HAP-1 (cell line): ENCODE measurements at places on chromosomes 13 and 19.

GRCh38 chr13:58187881-58188280 is 556.3 kb downstream of the PCDH17 start:
- DNase-seq = no peak

DNA sequence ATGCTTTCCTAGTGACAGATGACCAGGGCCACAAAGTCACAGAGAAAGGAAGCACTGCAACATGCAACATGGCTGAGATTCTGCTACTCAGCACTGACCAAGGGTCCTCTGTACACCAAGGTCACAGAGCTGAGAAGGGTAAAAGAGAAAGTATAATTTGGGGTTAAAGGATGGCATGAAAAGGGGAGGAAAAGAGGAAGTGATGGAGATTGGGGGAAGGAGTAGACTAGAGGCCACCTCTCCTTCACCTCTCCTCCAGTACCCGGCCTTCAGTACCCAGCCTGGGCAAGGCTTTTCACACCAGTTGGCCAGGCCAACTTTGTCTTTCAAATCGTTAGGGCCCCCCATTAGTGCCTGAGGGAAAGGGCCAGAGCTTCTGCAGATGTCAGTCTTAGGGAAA is 6.3 kb upstream of the RPS19 start:
- no peak for DNase-seq

DNA sequence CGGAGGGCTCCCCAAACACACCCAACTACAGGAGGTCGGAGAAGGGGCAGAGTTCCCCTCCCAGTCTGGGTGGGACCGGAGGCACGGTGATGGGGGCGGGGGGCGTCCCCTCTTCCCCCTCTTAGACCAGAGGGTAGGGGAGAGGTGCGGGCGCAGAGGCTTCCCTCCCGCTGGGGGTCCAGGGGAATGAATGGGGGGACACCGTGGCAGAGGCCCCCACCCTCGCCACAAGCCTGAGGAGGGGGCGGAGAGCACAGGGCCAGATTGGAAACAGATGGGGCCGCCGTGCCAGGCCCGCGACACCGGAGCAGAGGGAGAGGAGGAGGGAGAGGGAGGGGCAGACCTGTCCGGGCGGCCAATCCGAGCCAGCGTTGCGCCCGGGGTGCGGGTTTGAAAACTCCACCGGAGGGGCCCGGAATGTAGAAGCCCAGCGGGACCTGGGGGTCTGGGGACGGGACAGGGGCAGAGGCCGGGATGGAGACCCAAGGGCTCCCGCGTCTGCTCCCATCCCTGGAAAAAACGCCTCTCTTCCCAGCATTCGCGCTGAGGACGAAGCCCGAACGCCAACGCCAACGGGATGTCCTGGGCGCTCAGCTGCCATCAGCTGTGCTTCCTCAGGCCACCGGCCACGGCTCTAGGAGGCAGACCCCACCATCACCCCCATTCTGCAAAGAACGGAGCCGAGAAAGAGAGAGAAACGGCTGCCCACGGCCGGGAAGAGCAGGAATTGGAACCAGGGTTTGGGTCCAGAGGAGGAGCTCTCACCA is 46.8 kb downstream of the PTPRS start:
- DNase-seq = peak; percentile 71

- DNase-seq = no peak
Measured at GRCh38 chr13:100566543-100566942, 22.0 kb downstream of the GGACT start.

DNA sequence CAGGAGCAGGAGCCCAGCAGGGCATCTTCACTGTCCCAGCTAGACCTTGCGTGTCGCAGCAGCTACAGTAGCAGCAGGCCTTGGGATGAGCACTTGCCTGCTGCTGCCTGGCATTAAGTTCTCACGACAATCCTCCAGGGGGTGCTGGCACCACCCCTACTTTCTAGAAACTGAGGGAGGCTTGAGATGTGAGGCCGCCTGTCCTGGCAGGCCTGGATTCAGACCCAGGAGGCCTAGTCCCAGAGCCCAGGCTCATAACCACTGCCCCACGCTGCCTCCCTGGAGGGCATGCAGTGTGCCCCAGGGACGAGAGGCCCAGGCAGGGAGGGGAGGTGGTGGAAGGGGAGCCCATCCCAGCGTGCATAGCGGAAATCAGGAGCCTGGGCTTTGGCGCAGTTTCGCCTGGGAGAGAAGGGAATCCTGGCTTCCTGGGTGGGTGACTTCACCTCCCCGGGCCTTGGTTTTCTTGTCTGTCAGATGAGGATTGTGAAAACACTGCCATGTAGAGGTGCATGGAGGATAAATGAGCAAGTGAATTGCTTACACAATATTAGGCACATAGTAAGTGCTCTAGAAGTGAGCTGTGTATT is 26.1 kb downstream of the PPP5C start:
- DNase-seq = no peak

- DNase-seq = no peak
Measured at GRCh38 chr13:90763476-90764150, 583.9 kb upstream of the MIR17HG start.

- DNase-seq = peak; percentile 91
Measured at GRCh38 chr19:7488736-7489353, at the start of gene PEX11G. TSS of gene PEX11G (minus strand) at chr19:7489035. CDS start at chr19:7489010, 25 bp downstream.

GRCh38 chr13:113327391-113327765 is 30.3 kb downstream of the LAMP1 start:
- DNase-seq = no peak

DNA sequence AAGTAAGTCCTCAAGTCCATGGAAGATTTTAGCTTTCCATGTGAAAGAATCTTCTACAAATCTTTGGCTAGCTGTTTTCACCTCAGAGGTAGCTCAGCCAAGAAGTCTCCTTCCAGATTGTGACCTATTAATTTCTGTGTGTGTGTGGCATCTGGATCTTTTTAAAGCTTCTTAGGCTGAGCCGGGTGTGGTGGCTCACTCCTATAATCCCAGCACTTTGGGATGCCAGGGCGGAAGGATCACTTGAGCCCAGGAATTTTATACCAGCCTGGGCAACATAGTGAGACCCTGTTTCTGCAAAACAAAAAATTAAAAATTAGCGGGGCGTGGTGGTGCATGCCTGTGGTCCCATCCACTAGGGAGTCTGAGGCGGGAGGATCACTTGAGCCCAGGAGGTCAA is 13.4 kb upstream of the SLC44A2 start:
- DNase-seq = no peak

GRCh38 chr13:50573066-50573465 is 270.4 kb downstream of the DLEU7 start:
- DNase-seq = no peak

DNA sequence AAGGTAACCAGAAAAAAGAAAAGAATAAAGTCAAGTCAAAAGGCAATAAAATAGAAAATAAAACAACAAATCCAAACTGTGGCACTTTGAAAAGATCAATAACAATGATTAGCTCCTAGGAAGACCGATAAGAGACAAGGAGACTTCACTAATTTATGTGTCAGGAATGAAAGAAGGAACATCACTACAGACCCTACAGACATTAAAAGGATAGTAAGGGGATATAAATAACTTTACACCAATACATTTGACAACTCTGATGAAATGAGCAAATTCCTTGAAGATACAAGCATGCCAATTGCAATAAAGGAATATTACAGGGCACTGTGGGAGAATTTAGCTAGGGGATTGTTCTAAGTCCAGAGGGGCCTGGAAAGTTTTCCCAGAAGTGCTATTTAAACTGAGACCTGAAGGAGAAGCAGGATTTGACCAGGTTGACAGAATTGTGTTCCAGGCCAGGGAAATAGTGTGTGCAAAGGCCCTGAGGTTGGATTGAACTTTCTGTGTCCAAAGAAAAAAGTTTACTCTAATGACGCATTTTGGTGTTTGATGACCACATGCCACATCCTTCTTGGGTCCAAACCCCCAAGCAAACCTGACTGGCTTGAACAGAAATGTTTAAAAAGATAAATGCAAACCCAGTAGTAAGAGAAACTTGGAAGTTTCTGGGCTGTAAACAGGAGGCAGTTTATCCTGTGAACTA is 1.6 kb upstream of the C19orf38 start:
- no peak for DNase-seq

DNA sequence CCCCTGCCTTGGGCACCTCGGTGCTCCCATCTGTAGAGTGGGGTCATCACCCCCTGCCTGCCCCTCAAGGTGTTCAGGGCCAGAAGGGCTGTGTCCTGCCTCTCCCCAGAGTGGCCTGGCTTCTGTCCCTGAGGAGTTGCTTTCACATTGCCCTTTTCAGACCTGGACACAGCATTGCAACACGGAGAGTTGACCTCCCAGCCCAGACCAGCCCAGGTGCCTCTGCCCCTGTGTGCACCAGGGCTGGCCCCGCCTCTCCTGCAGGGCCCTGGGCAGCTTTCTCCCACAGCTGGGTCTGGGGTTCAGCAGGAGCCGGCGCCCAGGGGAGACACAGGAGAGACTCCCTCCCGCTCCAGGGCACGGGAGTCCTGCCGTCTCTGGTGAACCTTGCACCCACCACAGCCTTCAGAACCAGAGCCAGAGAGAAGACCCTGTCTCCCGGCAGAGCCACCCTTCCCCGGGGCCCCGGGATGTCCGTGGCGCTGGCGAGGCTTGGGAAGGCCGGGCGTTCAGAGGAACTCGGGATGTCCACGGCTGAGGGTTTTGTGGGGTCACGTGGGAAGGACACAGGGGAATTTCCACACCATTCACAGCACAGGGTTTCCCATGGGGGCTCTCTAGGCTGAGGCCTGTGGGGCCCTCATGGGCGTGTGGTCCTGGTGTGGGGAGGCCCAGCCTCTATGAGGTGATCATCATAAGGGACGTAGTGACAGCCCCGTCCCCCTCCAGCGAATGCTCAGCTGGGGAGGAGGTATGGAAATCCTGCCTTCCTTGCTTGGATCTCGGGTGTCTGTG is 23.2 kb downstream of the C13orf46 start:
- DNase-seq = no peak

GRCh38 chr19:1266916-1267476 is 2.1 kb upstream of the CIRBP start:
- DNase-seq = peak; percentile 82

DNA sequence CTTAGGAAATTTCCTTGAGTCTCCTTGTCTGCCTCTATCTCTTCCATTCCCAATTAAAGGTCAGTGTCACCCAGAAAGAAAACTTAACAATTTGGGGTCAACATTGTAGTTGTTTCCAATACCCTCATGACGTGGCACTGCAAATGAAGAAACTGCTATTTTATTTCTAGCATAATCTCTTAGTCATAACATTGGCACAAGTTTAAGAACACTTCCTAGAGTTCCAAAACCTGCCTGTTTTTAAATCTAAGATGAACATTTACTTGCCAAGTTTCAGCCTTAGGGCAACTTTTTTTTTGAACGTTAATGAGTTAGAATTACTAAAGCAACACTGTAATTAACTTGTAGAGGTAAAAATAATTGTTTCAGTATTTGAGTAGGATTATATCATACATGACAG is 108.0 kb downstream of the LMO7 start:
- DNase-seq = no peak

GRCh38 chr13:44118881-44119280 is 239.2 kb downstream of the LACC1 start:
- DNase-seq = no peak

GRCh38 chr13:38636073-38636472 is 50.8 kb upstream of the FREM2 start:
- no peak for DNase-seq

- no peak for DNase-seq
Measured at GRCh38 chr19:15101479-15102082, 5.6 kb upstream of the SYDE1 start.

DNA sequence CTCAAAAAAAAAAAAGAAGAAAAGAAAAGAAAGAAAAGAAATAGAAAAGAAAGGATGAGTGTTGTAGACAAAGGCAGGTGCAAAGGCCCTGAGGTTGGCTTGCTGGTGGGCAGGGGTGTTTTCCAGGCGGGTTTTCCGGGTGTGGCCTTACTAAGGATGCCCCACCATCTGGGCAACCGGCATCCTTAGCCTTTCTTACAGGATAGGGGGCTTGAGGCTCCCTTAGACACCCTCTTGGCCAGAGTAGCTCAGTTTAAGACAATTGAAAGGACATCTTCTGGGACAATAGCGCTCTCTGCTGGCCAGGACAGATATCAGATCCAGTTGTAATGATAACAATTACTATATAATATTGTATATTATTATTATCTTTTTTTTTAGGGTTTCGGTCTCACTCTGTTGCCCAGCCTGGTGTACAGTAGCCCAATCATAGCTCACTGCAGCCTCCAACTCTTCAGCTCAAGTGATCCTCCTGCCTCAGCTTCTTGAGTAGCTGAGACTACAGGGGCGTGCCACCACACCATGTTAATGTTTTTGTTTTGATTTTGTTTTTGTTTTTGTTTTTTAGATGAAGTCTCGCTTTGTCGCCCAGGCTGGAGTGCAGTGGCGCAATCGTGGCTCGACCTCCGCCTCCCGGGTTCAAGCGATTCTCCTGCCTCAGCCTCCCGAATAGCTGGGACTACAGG is 1.4 kb upstream of the QTRT1 start:
- DNase-seq = peak; percentile 49
